ENCODE measurements at places on chromosomes 5 and 9.

DNA sequence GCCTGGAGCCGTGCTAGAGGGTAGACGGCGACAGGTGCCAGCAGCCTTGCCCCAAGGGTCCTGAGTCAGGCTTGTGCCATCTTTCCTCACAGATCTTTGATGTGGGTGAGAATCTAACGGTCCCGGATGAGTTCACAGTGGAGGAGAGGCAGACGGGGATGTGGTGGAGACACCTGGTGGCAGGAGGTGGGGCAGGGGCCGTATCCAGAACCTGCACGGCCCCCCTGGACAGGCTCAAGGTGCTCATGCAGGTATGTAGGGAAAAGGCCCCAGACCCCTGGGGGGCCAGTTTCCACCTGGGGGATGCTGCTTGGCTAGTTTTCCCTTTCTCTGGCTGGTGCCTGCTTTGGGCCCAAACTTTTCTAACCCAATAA, 24.0 kb downstream of the PTGES2 start:
- no peak for DNase-seq

DNA sequence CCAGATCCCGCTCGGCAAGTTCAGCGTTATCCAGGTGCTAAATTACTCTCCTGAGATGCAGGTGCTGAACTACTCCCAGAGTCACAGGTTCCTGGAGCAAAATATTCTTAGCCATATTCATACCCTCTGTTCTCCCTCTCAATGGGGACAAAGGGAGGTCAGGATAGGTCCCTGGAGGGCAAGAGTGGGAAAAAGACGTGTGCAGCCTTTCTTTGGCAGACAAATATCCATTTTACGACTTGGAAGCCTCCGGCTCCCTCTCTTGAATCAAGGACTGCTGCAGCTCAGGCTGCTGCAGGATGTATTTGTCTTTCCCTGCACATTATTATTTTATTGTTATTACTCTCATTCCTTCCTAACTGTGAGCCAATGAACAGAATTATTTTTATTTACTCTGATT, 590.2 kb downstream of the NR2F1-AS1 start:
- DNase-seq: no peak

- DNase-seq: peak; percentile 88
These were observed 14.0 kb downstream of the COL27A1 start for GRCh38 chr9:114169029-114169951.

DNA sequence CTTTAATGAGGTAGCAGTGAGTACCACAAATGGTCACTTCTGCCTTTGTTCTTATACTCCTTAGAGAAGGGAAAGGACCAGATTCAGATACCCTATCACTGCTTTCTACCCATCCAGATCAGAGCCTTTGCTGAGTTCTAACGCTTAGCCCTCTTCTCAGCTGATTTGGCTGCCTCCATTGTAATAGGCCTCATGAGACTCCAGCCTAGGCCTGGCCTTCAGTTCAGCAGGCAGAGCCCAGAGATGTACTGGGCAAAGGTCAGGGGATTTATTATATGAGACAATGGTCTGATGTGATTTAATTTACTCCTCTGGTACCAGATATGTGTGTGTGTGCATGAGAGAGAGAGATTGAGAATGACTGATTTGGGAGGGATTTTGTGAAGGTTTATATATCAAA, 124.7 kb downstream of the GHR start:
- no peak for DNase-seq

- DNase-seq: no peak
These were observed 7.0 kb downstream of the PAX5 start for GRCh38 chr9:37026931-37027581.

DNA sequence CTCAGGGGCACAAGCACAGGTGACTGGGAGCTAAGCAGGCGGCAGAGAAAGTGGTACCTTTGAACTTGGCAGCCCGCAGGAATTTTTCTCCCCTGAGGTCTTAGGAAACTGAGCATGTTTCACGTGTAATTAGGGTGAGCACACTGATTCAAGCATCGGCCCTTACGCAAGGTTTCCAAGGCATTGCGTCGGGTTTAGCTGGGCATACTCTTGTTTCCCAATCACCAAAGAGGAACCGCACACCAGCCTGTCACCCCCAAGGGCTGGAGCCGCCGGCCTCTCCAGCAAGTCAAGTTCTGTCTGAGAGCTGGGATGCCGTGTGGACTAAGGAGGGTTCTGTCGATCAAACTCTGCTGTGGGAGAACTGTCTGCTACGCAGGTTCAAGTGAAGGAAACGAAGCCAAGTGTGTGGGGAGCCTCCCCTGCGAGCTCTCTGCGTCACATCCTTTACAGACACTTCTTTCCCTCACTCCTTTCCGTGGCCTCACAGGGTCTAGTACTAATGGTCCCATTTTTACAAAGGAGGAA, 53.0 kb downstream of the ERGIC1 start:
- DNase-seq: peak; percentile 76

GRCh38 chr5:143308731-143309130, 94.8 kb downstream of the NR3C1 start:
- DNase-seq: no peak

DNA sequence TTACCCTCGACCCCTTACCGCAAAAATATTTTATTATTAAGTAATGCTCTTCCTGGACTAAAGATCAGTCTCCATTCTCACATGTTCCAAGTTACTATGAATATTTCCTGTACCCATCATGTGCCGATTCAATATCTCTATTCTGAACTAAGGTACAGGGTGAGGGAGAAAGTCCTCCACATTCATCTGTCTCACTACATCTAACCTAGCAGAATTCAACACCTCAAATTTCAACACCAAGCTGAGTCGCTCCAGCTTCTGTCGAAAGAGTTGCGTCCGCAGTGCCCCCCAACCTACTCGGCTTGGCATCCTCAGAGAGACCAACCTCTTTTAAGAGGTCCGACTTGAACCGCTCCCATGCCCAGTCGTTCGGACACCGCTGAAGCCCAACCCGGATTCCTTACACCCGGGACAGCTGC, 1.0 kb downstream of the CERT1 start:
- peak; percentile 38 for DNase-seq

- no peak for DNase-seq
These were observed 25.1 kb upstream of the CD180 start for GRCh38 chr5:67221487-67222242.

DNA sequence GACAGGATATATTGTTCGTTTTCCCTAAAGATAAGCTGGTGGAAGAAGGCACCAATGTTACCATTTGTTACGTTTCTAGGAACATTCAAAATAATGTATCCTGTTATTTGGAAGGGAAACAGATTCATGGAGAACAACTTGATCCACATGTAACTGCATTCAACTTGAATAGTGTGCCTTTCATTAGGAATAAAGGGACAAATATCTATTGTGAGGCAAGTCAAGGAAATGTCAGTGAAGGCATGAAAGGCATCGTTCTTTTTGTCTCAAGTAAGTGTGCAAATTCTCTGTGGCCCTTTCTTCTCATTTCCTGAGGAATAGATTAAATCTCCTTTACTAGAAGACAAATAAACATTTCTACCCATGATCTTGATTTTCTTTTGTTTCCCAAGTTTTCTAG, 38.0 kb downstream of the OSMR start:
- no peak for DNase-seq

- DNase-seq: no peak
These were observed 14.8 kb downstream of the NDST1 start for GRCh38 chr5:150522504-150523414.

DNA sequence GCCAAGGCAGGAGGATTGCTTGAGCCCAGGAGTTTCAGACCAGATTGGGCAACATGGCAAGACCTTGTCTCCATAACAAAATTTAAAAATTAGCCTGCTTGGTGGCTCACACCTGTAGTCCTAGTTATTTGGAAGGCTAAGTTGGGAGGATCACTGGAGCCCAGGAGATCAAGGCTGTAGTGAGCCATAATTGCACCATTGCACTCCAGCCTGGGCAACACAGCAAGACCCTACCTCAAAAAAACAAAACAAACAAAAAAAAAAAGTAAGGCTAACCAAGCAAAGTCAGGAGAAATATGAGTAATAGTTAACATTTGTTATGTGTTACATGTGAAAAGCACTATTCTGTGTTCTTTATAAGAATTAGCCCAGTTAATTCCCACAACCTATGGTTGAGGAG, 74.7 kb downstream of the FOXB2 start:
- DNase-seq: no peak
